GM06990 (cell line): ENCODE measurements at places on chromosomes 11 and 22.

DNA sequence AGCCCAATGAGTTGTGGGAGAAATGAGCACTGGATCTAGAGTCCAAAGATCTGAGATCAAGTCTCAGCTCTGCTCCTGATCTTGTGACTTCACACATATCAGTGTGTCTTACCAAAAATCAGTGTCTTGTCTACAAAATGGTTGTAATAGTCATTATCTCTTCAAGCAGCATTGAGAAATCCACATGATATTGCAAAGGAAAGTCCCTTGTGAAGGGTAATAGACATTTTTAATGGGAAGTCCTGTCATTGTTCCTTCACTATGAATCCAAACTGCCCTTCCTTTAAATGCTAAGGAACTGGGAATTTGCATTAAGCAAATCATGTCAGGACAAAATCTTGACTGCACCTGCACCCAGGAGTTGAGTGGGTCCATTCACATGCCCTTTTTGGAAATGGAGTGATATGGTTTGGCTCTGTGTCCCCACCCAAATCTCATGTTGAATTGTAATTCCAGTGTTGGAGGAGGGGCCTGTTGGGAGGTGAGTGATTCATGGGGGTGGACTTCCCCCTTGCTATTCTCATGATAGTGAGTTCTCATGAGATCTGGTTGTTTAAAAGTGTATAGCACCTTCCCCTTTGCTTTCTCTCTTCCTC, 51.1 kb downstream of the COMMD9 start:
- DNase-seq, result no peak

- no peak for DNase-seq
Observed at GRCh38 chr22:29727131-29727523, 7.3 kb downstream of the CABP7 start.

DNA sequence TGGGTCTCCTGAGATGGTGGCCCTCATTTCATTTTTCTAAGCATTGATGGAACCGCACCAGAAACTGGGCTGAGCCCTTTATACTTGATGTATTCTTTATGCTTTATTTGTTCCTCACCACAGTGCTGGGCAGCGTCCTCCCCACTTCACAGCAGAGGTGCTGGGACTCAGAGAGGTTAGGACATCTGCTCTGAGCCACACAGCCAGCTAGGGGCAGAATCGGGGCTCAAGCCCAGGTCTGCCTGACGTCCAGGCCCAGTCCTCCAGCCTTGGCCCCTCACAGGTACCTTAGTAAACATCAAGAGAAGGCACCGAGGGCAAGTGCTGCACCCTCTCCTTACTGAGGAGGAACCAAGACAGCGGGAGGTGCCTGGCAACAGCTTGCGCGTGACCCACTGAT, 20.2 kb upstream of the SHISAL1 start:
- DNase-seq, result no peak

GRCh38 chr11:133982876-133983275, 26.1 kb upstream of the IGSF9B start:
- no peak for DNase-seq

GRCh38 chr22:36586271-36586670, 57.3 kb upstream of the EIF3D start:
- DNase-seq, result no peak

DNA sequence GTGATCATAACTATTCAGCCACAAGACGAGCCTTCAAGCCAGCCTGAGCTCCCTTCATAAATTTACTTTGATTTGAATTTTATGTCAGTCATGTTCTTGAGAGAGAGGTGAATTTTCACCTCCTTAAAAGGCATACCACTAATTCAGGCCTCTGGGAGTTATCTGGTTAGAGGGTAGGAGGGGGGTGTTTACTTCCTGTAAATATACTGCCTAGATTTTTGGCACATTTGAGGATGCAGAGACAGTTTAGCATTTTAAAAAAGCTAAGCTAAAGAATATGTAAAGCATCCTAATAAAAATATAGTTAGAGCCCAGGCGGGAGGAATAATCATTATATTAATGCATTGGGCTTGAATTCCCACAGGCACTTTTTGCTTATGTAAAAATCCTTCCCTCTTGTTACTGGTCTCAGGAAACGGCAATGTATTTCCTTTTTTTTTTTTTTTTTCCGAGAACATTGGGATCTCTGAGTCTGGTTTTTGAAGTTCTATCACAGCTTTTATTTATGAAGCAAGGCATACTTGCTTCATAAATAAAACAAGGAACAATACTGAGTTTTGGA, 116.5 kb downstream of the CSNK2A3 start:
- DNase-seq, result no peak

DNA sequence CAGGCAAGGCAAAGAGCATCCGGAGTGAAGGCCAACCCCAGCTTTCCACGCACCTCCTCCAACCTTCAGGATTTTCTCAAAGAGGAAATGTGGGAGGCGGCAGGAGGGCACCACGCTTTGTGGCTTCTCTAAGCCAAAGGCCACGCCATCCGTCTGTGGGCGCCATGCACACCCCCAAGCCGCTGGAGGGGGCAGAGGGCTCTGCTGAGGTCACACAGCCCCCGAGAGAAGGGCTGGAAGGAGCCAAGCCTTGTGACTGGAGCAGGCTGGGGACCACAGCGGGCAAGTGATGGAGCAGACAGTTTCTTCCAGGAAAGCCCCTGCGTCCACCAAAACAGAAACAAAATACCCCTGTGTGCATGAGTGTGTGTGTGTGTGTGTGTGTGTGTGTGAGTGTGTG, 527.4 kb downstream of the BRD1 start:
- no peak for DNase-seq

GRCh38 chr11:114097832-114098231, 38.3 kb downstream of the ZBTB16 start:
- DNase-seq, result no peak

GRCh38 chr11:63931876-63932275, 6.9 kb upstream of the NAA40 start:
- DNase-seq, result no peak

DNA sequence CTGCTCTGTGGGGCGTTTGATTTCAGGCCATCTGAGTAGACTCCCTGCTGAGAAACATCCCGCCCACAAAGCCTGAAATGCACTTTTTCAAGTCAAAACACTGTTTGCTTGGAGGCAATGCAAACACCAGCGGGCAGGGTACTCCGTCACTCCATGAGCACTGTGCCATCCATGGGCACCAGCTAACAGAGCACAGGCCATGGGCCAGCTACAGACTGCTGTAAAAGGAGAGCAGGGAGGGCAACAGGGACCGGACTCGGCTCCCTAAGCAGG, 16.6 kb upstream of the EFCAB6 start:
- DNase-seq, result no peak

DNA sequence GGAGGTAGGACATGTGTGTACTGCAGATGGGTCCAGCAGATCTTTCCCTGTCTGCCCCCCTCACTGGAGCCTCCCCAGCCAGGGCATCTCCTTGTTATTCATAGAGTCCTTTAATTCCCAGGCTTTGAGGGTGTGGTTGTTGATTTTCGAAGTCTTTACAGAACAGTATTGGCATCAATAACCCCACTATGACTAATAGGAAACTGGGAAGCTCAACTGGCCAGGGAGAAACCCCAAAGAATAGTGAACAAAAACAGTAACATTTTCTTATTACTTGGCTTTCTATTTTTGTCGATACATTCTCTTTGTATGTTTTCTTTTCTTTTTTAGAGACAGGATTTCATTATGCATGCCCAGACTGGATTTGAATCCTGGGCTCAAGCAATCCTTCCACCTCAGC, 57.9 kb downstream of the NF2 start:
- DNase-seq, result no peak

GRCh38 chr11:78465169-78465942, 47.7 kb upstream of the GAB2 start:
- peak; percentile 77 for DNase-seq

DNA sequence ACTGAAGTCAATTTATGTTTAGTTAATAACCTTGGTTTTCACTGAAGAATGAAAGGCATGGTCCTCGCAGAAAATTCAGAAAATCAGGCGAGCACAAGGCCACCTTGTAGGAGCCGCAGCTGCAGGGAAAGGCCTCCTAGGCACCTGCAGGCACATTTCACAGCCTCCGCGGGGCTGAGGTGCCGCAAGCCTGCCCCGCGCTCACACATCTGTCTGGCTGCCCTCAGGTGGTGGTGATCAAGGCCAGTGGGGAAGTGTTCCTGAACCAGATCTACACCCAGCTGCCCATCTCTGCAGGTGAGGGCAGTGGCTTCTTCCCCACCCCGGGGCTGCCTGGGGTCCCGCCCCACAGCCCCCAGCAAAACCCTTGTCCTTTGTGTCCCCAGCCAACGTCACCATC, 10.5 kb downstream of the MUC5AC start:
- no peak for DNase-seq

DNA sequence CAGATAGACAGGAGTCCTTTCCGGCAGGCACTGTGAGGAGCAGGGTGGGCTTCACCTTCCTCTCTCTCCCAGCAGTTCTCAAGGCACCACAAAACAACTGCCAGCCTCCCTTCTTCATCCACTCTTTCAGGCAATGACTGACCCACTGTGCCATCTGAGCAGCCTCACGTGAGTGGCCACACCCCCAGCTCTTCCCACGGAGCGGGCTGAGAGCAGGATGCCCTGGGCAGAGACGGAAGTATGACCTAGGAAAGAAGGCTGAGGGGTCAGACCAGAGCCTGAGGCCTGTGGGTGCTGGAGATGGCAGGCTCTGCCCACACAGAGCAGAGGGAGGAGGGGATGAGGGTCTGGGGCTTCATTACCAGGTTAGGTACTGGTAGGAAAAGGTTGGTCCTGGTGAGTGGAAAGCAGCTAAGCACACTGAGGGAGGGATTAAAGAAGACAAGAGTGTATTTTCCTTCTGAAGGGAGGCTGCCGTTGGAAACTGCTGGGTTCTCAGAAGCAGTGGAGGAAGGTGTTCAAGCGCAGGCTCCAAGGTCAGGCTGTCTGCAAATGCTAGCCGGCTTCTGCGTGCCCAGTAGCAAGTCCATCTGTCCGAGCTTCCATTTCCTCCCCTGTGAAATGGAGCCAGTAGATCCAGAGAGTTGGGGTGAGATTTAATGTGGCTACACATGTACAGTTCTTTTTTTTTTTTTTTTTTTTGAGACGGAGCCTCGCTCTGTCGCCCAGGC, 4.6 kb downstream of the NLRP6 start:
- DNase-seq, result no peak

DNA sequence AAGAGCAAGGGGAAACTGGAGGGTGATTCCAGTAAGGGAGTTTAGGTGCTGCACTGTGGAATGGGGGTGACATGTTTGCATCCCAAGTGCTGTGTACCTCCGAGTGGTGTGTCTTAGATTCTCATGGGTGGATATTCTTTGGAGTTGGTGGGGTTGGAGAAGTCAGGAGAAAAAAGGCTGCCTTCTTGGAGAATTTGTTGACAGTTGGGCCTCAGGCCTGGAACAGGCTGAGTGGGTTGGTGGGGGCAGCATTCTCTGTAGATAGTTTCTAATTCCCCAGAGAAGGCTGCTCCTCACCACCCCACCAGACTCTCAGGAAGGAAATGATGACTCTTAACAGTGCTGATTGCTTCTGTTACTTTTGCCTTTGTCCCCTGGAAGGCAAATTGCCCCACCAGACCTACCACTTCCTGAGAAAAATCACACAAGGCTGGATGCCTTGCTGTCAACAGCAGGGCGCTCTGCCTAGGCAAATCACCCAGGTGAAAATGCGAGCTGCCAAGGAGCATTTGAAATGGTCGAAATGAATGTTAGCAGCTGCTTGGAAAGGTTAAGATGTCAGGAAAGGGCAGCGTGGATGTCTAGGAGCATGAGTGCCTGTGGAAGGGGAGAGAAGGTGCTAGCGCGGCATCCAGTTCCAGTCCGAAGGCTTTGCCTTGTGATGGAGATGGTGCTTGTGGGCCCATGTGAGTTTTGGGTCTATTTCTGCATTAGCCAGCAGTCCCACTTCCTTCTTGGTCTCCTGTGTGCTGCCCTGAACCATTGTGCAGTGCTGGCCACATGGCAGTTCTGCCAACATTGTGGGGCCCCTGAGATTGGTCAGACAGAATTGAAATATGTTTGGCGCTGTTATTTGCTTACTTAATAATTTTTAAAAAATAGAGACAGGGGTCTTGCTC, 29.7 kb upstream of the SORL1-AS1 start:
- peak; percentile 55 for DNase-seq

DNA sequence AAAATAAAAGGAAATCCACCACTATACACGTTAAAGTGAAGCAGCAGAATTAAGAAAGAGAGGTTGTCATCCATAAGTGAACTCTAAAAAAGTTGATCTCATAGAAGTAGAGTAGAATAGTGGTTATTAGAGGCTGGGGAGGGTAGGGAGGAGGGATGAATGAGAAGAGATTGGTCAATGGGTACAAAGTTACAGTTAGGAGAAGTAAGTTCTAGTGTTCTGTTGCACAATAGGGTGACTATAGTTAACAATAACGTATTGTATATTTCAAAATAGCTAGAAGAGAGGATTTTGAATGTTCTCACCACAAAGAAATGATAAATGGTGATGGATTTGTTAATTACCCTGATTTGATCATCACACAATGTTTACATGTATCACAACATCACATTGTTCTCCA, 72.0 kb downstream of the CD82 start:
- no peak for DNase-seq

DNA sequence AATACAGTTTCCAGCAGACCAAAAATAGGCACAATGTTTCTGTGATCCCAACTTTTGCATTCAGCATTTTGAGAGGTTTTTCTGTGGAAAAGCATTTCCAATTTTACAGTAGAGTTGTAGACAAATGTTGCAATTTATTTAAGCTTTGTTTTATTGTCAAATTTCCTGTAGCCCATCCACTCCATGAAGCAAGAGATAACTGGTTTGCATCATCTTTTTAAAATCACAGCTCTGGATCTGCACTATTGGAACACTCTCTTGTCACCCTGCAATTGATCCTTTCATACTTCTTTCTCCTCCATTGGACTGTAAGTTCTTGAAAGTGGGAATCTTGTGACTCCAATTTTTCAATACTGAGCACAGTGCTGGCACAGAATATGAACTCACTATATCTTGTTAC, 86.0 kb downstream of the MAML2 start:
- no peak for DNase-seq

DNA sequence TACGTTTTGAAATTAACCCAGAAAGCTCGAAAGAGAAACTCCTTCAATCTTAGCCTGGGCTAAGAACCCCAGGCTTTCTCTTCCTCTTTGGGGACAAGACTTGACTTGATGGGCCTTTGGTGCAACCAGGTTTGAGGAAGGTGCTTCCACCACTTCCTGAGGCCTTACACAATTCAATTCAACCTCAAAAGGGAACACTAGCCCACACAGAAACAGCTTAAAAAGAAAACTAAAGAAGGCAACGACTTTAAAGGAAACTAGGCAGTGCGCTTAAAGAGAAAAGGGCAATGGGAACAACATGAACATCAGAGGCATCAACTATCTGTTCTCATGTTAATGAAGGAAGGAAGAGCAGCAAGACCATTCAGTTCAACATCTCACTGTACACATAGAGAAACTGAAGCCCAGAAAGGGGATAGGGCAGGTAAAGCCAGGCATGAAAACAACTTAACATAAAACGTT, 24.8 kb downstream of the PAK1 start:
- peak; percentile 51 for DNase-seq
